Activated T-cell treated with anti-CD3 and anti-CD28 coated beads, Interleukin-2, amount 50 U/mL, for 48 hours (primary cell): ENCODE measurements at places on chromosomes 6 and 20.

DNA sequence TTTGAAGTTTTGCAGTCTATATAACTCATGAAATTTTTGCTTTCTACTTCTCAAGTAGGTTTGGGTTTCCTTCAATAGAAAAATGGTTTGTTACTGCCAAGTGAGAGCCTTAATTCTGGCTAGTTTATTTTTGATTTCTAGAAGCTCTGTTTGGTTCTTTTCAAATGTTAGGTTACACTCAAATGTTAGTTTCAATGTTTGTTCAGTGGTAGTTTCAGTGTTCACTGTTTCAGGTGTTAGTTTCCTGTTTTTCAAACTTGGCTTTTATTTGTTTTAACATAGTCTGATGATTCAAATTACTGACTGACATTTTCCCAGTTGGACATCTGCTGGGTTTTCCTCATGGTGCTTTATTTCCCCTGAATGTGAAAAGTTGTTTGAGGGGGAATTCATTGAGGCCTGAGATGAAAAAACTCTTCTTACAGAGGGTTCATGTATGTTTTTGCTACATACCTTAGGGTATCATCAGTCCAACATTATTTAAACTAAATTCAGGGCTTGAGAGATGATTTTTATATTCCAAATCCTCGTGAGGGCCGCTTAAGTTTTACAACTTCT, 189.0 kb downstream of the JARID2 start:
- no peak for DNase-seq

- DNase-seq: no peak
These were observed 105.1 kb downstream of the NKAIN2 start for GRCh38 chr6:123908797-123909196.

- no peak for DNase-seq
These were observed 508.3 kb upstream of the SOX4 start for GRCh38 chr6:21085211-21085610.

DNA sequence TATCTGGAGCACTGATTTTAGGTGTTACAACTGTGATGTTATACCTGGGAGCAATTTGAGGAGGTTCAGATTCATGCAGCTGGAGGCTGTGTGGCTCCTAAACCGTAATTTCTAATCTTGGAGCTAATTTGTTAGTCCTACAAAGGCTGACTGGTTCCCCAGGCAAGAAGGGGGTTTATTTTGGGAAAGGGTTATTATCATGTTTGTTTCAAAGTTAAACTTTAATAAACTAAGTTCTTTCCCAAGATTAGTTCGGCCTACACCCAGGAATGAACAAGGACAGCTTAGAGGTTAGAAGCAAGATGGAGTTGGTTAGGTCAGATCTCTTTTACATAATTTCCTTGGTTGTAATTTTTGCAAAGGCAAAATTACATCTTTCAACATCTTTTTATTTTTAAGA, 135.8 kb downstream of the MYO6 start:
- no peak for DNase-seq

DNA sequence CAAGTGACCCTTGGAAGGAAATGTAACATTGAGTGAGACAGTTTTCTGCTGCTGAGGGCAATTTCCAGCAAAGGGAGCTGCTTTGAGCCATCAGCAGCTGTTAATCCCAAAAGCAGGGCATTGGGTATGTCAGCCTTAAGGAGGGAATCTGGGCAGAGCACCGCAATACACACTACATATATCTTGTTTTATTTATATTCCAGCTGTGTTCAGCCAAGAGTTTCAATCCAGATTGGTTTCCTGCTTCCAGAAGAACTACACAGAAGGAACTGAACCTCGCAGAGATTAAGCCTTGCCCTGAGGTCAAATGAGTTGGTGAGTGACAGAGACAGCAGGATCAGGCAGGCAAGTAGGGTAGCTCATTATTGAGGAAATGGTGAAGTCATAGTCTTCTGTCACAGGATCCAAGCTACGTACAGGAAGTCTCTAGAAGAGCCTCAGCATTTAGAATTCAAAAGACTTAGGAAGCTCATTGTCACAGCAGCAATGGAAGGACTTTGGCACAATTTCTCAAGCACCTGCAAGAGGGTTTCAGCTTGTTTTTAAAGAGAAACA, 109.9 kb upstream of the HEY2 start:
- no peak for DNase-seq

- no peak for DNase-seq
These were observed 38.1 kb downstream of the B4GALT5 start for GRCh38 chr20:49675368-49676151.

GRCh38 chr20:40488401-40488800, 200.6 kb downstream of the MAFB start:
- no peak for DNase-seq

- DNase-seq: no peak
These were observed 31.4 kb downstream of the TSHZ2 start for GRCh38 chr20:53003420-53004154.

GRCh38 chr6:150666071-150666470, 66.4 kb downstream of the PLEKHG1 start:
- no peak for DNase-seq

- no peak for DNase-seq
These were observed 112.1 kb downstream of the ASXL1 start for GRCh38 chr20:32470025-32470861.

GRCh38 chr6:113496166-113496565, 361.0 kb upstream of the MARCKS start:
- DNase-seq: no peak

- no peak for DNase-seq
These were observed 292.0 kb upstream of the JARID2 start for GRCh38 chr6:14953836-14954235.

DNA sequence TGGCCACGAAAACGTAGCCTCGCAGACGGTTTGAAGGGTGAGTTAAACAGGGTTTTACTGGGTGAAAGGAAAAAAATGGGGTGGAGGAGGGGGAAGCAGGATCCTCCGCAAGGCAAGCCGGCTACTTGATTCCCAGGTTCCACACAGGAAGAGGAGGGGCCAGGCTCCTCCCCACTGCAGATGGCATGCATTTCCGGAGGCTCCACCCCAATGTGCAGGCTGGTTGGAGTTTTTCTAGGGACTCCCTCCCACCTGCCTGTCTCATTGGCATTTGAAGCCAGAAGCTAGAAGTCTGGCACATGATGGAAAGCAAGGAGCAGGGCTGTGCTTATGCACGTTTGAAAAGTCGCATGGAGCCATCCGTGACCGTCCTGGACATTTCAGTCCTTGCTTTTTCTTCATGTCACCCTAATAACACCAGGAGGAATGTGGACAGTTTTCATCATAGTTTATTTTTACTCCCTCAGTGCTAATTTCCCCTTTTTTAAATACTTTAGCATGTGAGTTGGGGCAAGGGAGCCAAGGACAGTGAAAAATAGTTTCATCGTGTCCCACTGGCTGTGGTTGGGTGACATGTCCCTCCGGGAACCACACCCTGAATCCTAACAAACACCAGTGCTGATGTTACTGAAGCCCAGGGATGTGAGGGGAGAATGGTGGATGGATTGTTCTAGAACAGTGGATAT, 100.1 kb upstream of the INSM1 start:
- no peak for DNase-seq

GRCh38 chr6:168640768-168641167, 199.8 kb downstream of the SMOC2 start:
- no peak for DNase-seq
